Adipocyte (in vitro differentiated cells): ENCODE measurements at places on chromosomes 5 and 9.
A peak's percentile ranks its signal among the peaks of the same experiment; 100 is the strongest.

- DNase-seq: no peak
Observed at GRCh38 chr9:34443976-34444375, 14.4 kb downstream of the FAM219A start.

- peak; percentile 79 for DNase-seq
Observed at GRCh38 chr9:2859776-2860379, 16.0 kb upstream of the PUM3 start.

- no peak for DNase-seq
Observed at GRCh38 chr9:28134446-28134976, 561.2 kb upstream of the C9orf72 start.

GRCh38 chr5:74107899-74108298 is 481.9 kb downstream of the ARHGEF28 start:
- peak; percentile 16 for DNase-seq

DNA sequence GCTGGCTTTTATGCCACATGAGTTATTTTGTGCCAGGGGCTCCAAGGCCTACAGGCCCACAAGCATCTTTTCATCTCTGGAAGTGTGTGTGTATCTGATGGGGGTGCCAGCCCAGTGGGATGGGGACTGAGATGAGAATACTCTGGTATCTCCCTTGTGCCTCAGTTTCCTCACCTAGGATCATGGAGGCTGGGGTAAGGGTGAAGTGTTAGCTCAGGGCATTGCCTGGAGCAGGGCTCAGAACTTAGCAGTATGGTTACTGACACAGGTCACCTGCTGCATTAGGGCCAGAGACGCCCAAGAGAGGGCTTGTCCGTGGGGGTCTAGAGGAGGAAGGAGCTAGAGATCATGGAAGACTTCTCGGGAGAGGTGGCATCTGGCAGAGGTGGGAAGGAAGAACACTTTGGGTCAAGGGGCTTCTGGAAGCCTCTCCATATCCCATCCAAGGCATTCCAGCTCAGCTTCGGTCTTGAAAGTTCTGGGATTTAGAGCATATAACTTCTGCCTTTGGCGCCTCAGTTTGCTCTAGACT is 742 bp upstream of the WNK2 start:
- no peak for DNase-seq

GRCh38 chr5:14447958-14448911 is 133.4 kb upstream of the OTULINL start:
- DNase-seq: peak; percentile 30

DNA sequence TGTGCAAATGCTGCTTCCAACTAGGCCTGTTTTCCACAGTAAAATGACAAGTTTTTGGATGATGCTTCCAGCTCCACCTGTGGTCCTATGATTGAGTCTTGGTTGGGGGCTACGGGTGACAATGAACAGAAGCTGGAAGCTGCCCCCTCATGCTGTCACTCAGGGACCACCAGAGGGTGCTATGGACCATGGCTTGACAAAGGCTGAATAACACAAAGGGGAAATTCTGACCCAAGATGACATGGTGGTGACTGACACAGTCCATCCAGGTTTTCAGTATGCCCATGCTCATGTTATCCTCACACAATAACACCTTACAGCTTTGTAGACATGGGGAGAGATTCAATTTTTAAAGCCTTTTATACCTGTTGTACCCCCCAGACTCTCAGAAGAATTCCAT is 23.9 kb upstream of the SAP30L start:
- DNase-seq: peak; percentile 15

- DNase-seq: no peak
Observed at GRCh38 chr5:1445313-1445688, at the start of gene SLC6A3. Gene SLC6A3, minus strand, starts transcription at chr5:1445440. Its CDS starts 2,243 bp downstream, at chr5:1443197.

DNA sequence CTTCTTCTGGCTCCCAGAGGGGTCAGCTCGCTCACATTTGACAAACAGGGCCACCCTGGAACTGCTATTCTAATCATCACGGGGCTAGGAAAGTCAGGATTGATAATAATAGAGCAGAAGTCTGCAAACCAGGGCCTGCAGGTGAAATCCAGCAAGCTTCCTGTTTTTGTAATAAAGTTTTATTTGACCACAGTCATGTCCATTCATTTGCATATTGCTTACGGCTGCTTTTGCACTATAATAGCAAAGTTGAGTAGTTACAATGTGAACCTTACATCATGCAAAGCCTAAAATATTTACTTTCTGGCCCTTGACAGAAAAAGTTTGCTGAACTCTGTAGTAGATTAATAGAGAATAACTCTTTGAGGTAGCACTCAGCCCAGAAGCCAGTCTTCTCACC is 63.2 kb upstream of the CTXN3 start:
- DNase-seq: no peak

GRCh38 chr5:172707285-172708182 is 63.5 kb downstream of the DUSP1 start:
- peak; percentile 83 for DNase-seq

- peak; percentile 97 for DNase-seq
Observed at GRCh38 chr5:136018814-136019783, 9.7 kb upstream of the TGFBI start.

DNA sequence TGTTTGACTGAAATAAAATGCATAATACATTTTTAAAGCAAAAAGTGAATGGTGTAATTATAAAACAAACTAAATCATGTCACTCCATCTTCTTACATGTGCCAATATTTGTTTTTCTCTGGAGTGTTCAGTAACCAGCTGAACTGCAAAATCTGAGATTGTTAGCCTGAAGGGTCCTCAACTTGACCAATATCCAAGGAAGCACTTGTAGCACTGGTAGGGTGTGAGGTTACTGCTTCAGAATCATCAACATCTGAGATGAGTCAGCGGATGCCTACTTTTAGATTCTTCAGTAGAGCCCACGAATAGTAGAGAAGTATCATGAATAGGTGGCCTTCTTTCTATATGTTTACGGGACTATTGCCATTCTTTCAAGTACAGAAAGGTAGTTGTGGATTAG is 226.7 kb downstream of the TLE4 start:
- no peak for DNase-seq

GRCh38 chr5:133924221-133924920 is 44.1 kb downstream of the C5orf15 start:
- DNase-seq: no peak

DNA sequence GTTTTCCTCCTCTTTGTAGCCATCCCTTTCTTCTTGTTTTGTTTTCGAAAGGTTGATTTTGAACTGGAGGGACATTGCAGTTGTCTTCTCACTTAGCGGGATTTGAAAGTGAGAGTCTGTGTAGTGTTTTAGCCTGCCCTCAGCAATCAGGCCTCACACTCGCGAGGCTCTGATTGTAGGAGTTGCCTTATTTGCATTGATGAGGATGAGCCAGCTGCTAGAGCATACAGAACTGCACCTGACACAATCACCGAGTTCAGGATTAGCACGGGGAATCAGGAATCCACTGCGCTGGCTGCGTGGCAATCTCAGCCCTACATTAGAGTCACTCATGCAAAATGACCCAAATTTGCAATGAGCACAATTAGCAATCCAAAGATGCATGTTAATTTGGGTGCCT is 122.5 kb upstream of the TMEM161B start:
- no peak for DNase-seq

GRCh38 chr5:171205375-171205774 is 103.7 kb upstream of the TLX3 start:
- no peak for DNase-seq

GRCh38 chr5:109256486-109256885 is 153.3 kb downstream of the PJA2 start:
- DNase-seq: no peak

DNA sequence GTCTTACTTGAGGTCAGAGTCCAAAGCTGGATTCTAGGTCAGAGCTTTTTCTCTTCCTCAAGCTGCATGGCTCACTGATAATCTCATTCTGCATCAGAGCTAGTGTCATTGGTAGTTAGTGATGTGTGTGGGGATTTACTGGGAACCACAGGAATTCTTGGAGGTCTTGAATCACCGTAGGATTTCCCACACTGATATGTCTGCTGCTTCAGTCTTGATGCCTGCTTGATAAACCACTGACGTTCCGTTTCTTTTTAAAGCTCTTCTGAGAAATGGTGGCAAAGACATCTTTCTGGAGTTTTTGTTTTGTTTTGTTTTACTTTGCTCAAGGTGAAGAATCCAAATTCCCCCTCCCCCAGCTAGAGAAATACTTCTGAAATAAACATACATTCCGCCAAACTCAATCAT is 1.2 kb upstream of the GARIN3 start:
- peak; percentile 31 for DNase-seq

GRCh38 chr5:170633235-170634081 is 129.6 kb downstream of the KCNIP1 start:
- peak; percentile 83 for DNase-seq

DNA sequence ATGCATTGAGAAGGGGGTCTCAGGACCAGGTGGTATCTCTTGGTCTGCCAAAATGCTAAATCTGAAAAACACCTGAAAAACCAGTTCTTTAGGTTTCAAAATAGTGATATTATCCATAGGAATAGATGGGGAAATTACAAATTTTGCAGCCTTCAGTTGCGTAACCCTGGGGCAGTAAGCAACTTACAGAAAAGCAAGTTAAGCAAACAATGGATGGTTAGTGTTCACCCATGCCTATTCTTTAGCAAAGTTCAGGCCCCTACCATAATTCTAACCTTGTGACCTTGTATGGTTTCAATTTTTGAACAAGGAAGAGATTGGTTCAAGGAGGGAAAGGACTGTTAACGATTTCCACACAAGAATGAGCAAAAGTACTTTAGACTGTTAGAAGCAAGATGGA is 24.5 kb downstream of the GLRX start:
- DNase-seq: no peak

GRCh38 chr5:1003296-1003937 is 5.2 kb upstream of the NKD2 start:
- no peak for DNase-seq

DNA sequence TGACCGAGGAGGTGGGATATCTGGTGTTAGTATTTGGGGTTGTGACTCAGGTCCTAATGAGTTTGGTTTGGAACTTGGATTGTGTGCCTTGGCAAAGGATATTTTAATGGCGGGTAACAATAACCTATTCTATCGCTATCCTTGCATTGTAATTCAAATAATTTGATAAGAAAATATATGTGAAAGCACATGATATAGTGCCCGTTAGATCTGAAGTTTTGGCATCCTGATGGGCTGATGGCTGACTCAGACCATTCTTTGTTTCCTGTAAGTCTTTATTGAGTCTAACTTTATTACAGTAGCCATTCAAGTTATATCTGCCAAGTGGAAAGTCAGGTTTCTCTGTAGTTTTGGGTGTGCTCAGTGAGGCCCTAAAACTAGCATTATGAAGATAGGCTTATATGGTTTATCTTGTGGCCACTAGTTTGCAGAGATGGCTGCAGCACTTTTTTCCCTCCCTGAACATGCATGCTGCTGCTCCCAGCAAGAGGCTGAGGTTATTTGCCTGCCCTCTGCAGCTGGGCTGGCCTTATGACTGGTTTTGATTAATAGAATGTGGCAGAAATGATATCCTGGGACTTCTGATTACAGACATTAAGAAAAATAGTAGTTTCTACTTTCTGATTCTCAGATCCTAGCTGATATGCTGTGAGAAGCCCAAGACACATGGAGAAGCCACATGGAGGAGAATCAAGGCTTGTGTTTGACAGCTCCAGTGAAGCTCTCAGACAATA is 46.6 kb downstream of the CFAP95 start:
- DNase-seq: no peak

- DNase-seq: no peak
Observed at GRCh38 chr9:114860187-114860586, 54.3 kb upstream of the TNFSF15 start.

DNA sequence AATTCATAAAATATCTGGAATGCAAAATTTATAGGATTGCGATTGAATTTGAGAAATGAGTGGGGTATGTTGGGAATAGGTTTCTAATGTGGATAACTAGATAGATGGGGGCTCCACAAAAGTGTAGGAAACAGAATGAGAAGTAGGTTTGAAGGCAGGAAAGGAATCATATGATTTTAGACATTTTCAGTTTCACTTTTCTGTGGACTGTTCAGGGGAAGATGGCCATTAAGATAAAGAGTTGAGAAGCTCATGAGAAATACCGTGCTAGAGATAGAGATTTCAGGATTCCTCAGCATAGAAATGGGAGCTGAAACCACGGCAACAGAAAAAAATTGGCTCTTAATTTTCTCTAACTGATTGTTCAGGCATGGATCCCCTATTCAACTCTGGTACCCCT is 163.4 kb upstream of the CD180 start:
- peak; percentile 43 for DNase-seq

GRCh38 chr5:140295414-140295813 is 7.5 kb downstream of the PFDN1 start:
- peak; percentile 97 for DNase-seq

DNA sequence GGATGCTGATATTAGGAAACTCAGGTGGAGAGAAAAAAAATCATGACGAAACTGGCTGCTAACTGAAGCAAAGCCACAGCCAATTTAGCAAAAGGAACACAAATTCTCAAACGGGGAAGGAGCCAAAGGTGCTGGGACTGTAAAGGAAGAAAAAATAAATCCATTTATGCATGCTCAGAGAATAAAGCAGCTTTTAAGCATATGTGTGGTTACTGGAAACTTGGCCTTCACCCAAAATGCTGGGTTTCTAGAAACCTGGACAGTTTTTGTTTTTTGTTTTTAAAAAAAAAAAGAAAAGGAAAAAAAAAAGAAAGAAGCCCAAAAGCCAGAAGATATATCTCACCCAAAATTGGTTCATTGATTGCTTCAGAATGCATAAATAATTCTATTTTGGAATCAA is 8.0 kb downstream of the WHRN start:
- no peak for DNase-seq

- DNase-seq: peak; percentile 90
Observed at GRCh38 chr5:172714491-172715420, 56.2 kb downstream of the DUSP1 start.

- peak; percentile 14 for DNase-seq
Observed at GRCh38 chr9:76044266-76044819, 153.9 kb downstream of the PCSK5 start.

DNA sequence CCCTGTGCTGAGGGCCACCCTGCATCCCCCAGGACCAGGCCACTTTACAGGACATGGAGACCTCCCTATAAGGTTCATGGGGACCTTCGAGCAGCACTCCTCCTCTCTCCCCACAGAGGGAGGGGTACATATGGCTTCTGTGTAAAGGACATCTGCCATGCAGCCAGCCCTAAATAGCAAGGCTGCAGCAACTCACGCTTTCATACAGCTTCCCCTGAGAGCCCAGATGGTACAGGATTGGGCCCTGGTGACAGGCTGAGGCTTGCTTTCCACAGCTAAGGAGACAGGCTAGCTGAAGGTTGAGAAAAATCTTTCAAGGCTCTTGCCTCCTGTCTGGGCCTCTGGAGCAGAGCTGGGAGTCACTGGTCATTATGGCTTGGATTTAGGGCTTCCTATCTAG is 147.0 kb upstream of the ZNF366 start:
- no peak for DNase-seq

- no peak for DNase-seq
Observed at GRCh38 chr5:5454391-5454790, 31.9 kb downstream of the ICE1 start.

GRCh38 chr5:548256-548655 is 24.0 kb upstream of the SLC9A3 start:
- peak; percentile 20 for DNase-seq
